ENCODE measurements at places on chromosomes 2 and 18.

DNA sequence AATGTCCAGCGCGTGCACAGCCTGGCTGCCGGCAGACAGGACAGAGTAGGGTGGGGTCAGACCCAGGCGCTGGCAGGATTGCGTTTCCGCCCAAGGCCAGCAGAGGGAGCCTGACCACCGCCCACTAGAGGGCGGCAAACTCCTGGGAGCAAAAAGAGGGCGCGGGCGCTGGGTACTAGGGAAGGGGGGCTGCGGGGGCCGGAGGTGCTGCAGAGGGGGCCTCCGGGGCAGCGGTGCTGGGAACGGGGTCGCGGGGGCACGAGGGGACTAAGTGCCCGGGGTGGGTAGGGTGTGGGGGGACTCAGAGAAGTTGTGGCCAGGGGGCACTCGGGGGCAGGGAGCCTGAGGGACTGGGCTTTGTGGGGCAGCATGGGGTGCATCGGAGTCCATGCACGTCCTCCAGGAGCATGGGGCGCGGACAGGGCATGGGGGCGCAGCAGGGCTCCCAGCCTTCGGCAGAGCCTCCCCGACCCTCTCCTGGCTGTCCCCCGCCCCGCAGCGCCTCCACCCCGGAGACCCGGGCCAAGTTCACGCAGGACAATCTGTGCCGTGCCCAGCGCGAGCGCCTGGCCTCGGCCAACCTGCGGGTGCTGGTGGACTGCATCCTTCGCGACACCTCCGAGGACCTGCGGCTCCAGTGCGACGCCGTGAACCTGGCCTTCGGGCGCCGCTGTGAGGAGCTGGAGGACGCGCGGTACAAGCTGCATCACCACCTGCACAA lies 3.2 kb downstream of the TEKT4 start:
- no peak for DNase-seq

GRCh38 chr18:6069103-6069502 lies 173.8 kb upstream of the TMEM200C start:
- DNase-seq = no peak

- DNase-seq = no peak
Observed at GRCh38 chr2:224849264-224849663, 133.1 kb upstream of the CCDC195 start.

DNA sequence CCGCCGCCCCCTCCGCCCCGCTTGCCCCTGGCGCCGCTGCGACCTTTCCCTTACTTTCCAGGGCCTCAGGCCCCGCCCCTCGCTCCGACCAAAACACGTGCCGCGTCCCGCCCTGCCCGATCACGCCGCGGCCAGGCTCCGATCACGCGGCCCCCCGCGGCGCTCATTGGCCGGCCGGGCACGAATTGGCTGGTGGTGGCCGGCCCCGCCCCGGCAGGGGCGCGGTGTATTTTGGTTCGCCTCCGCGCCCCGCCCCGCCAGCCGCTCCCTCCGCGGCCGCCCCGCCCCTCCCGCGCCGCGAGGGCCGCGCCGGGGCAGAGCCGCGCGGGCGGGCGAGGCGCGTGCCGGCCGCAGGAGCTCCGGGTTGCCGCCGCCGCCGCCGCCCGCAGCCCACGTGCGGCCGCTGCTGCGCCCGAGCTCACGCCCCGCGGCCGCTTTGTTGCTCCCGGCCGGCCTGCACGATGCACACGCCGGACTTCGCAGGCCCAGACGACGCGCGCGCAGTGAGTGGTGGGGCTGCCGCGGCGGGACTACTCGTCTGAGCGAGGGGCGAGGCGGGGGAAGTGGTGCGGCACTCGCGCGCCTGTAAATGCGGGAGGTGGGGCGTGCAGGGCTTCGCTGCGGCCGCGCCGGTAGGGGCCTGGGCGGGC lies at the start of gene KLF11:
Gene KLF11 (plus strand): TSS at position 295 of the 650 bp plus-strand sequence. CDS start 167 bp downstream, at position 462.
- DNase-seq = no peak

DNA sequence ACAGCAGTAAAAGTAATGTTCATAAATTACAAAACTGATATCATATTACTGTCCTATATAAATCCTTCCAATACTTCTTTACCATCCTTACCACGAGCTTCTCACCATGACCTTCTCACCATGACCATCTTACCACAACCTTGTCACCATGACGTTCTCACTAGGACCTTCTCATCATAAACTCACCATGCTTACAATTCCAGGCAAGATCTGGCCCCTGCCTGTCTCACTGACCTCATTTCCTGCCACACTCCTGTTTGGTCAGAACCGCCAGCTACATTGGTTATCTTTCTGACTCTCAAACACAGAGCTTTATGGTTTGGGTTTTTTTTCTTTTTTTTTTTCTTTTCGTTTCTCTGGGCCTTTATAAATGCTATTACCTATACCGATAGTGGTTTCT lies 827.6 kb downstream of the RNF144A start:
- no peak for DNase-seq

DNA sequence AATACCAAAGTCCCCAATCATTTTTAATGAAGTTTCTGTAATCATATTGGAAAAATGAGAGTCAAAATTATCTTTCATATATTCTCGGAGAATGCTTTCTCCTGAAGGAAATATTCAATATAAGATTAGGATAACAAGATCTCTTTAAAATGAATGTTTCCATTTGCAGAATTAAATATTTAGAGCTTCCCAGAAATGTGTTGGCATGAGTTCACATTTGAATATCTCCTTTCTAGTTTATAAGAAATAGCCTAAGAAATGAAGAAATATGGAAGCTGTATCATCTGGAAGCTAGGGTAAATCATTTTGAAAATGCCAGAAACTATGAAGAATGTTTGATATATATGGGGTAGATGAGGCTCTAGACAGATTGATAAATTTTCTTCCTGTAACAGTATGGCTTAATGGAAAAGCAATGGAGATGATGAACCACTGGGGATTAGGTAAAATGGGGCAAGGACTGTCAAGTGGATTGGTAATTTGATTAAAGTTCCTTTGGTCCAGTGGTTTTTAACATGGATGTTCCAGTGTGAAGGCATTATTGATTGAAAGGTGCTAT lies 184.6 kb upstream of the ZNF804A start:
- no peak for DNase-seq

- DNase-seq = no peak
Observed at GRCh38 chr18:66676699-66677098, 72.8 kb upstream of the CDH19 start.

DNA sequence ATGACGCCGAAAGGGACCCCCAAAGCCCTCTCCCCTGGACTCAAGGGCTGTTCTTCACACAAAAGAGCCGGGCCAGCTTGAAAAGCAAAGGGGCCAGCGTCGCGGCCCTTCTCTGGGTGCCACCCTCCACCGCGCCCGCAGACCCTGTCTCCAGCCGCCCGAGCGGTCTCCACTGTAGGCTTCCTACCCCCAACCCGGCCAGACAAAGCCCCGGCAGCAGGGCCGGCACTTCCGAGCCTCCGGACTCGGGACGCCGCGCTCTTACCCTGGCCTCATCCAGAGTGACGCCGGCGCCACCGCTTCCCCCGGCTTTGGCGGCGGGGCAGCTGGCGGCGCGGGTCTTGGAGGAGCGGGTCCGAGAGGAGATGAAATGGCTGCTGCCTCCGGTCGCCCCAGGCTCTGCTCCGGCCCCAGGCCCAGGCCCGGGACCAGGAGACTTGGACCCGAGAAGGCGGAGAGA lies 603 bp downstream of the ATAD2B start:
- DNase-seq = no peak

DNA sequence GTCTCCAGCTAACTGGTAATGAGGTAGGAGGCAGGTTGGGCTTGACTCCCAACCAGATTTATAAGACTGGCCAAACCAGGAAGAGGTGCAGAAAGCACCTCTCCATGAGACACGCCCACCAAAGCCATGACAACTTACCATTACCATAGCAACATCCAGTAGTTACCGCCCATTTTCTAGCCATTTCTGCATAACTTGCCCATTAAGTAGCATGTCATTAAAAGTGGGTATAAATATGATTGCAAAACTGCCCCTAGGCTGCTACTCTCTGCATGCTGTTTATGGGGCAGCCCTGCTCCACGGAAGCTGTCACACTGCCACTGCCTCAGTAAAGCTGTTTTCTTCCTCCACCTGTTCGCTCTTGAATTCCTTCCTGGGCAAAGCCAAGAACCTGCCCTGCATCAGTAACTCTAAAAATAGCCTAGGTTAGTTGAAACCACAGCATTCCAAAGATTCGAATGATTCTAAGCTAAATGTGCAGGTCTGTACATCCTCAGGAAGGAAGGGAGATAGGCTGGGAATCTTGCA lies 131.9 kb downstream of the ATL2 start:
- DNase-seq = no peak

DNA sequence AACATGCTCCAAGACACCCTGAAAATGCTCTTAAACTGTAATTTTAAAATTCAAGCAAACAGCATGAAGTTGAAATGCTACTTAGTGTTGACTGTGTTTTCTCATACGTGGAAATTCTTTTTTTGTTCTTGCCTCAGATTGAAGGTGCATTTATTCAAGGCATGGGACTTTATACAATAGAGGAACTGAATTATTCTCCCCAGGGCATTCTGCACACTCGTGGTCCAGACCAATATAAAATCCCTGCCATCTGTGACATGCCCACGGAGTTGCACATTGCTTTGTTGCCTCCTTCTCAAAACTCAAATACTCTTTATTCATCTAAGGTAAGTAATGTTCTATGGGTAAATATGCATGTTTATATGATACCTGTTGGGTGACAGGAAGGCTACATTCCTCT lies 82.7 kb downstream of the AOX1 start:
- DNase-seq = no peak

- no peak for DNase-seq
Observed at GRCh38 chr2:71961289-71962027, 186.2 kb downstream of the CYP26B1 start.

DNA sequence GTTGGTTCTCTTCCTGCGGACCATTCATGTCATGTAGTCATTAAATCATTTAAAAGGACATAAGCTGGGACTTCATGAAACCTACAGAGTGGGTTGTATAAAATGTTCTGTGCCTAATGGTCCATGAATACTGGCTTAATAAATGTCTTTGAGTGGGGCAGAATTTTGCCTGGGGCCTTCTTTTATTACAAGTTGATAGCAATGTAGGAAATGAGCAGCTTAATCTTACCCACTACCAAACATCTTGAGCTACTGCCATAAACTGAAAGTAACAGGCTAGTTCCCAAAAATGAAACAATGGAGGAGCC lies 130.9 kb downstream of the TMEM17 start:
- no peak for DNase-seq

GRCh38 chr2:9228781-9229469 lies 22.3 kb downstream of the ASAP2 start:
- no peak for DNase-seq

DNA sequence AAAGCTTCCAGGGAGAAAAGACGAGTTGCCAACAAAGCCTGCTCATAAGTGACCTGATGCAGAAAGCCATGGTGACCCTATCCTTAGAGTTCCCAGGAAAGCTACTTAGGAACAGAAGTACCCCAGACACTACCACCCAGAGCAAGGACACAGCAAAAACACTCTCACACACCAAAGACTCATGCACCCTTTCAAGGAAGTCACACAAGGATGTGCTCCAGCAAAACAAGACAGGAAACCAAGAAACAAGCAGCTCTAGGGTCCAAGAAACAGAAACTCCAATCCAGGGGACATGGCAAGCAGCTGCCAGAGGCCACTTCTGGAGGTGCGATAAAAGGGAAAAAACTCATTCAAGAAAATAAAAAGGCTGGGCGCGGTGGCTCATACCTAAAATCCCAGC lies 5.7 kb downstream of the KIF1A start:
- no peak for DNase-seq

DNA sequence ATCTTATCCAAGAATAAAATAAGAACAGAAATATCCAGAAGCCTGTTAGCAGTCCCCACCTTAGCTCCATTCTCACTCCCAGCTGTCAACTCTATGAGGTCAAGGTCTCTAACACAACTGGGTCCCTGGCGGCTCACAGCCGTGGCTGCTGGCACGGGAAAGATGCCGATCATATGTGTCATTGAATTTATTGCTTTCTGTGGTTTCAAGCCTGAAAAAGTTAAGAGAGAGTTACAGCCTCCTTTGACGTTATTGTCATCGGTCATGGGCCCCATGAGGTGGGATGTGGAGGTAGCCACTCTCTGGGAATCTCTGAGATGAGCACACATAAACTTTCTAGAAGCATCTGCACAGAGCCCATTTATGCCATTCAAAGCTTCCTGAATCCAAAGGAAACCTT lies 28.7 kb upstream of the CABLES1 start:
- DNase-seq = peak; percentile 63

DNA sequence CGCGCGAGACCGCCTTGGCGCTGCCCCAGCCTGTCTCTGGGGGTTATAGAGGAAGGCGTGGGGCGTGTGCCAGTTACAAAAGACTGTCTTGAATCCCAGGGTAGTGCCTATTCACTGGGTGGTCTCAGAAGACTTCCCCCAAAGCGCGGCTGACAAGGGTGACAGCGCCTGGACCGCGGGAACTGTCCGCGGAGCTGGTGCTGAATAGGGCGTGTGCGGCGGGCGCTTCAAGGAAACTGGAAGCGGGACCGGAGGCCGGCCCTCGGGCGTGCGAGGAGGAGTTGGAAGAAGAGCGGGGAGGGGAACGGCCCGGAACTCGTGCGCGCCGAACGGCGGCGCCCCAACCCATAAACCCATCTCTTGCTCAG lies 2.3 kb downstream of the EGR4 start:
- DNase-seq = no peak

GRCh38 chr2:210049831-210050230 lies 47.4 kb downstream of the RPE start:
- DNase-seq = no peak

DNA sequence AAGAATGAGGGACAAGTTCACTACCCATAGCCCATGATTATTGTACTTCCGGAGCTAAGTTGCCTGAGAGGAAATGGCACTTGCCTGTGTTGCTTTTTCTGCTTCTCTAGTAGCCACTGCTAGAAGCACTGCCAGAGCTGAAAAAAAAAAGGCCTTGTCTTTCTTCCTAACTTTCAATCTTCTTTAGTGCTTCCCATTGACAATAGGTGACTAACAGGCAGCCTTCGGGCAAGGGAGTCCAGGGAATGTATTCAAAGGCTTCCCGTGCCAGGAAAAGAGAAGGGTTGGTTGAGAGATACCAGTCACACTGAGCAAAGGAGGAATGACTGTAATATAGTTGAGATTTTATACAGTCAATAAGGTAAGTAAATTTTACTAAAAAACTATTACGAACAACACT lies 242.0 kb downstream of the CALCRL start:
- DNase-seq = no peak

DNA sequence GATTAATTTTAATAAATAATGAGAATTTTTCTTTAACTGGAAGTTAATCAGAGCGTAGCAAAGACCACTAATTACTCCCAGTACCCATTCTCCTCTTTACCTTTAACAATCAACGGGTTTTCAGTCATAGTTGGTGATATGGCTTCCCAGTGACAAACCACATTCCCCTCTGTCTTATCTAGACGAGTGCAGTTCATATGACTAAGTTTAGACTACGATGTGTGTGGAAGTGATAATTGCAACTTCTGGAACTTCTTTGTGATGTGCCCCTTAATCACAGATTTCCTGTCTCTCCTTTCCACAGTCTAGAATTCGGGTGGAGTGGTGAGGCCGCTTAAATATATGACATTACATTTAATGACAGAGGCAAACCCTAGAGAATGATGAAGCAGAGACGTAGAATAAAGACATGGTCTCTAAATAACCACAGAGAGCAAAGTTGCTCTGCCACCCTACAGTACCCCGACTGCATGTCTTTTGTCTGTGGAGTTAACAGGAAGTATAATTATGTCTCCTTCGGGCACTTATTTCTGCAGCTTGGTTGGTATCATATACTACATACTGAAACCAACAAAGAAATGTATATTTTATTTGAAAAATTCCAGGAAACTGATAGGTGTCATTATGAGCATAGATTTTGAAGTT lies 693.3 kb upstream of the CDH7 start:
- DNase-seq = no peak
